ENCODE measurements at places on chromosomes 7 and 10.

- DNase-seq: no peak
These were observed 549.0 kb downstream of the TCERG1L start for GRCh38 chr10:130762491-130762890.

GRCh38 chr7:50619684-50620083 is 54.5 kb upstream of the DDC start:
- no peak for DNase-seq

GRCh38 chr7:50637725-50638643 is 72.8 kb upstream of the DDC start:
- no peak for DNase-seq

- DNase-seq: no peak
These were observed 23.1 kb downstream of the MDFIC start for GRCh38 chr7:114944745-114945625.

DNA sequence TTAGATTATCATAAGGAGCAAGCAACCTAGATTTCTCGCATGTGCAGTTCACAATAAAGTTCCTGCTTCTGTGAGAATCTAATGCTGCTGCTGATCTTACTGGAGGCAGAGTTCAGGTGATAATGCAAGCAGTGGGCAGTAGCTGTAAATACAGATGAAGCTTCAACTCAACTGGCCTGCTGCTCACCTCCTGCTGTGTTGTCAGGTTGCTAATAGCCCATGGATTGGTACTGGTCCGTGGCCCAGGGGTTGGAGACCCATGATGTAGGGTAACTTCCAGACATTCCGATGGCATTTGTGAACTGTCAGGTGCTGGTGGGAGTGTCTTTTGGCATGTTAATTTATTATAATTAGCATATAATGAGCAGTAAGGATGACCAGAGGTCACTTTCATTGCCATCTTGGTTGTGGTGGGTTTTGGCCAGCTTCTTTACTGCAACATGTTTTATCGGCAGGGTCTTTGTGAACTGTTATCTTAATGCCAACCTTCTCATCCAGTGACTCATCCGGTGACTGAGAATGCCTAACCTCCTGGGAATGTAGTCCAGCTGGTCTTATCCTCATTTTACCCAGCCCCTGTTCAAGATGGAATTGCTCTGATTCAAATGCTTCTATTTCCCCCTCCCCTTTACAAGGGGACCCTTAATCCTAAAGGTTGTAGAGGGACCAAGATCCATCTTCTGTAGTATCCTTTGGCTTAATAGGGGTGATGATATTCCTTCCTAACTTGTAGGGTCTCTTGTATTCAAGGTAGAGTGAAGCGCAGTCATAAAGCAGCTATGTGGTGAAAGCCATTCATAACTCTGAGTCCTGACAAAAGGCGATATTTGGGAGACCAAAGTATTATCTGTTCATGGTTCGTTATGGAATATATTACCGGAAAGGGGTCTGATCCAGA is 165.8 kb downstream of the CCSER2 start:
- no peak for DNase-seq

GRCh38 chr10:79106256-79107050 is 37.7 kb downstream of the ZMIZ1 start:
- no peak for DNase-seq

DNA sequence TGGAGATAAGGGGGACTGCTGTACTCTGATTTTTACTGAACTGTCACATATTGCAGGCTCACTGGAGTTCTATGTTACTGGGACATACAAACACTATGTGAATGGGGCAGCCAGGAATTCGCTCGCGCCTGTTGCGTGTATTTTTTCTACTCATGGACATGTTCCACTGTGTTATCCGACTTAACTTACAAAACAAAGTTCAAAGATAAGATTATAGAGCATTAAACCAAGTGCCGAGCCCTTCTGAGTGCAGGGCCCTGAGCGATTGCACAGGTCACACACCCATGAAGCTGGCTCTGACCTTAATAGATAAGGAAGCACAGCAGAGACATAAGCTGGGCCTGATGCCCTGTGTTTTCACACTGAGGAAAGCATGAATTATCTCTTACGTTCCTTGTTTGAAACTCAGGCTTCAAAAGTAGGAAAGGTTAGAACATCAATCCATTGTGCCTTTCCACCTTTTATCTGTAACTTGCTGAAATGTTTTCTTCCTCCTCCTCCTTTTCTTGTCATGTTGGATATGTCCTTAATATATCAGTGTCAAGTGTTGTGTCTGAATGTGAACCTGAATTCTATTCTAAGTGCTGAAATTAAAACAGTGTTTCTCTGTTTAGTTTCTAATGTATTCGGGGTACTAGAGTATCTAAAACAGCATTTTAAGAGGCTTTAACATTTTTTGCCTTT is 273.8 kb downstream of the AUTS2 start:
- DNase-seq: no peak

DNA sequence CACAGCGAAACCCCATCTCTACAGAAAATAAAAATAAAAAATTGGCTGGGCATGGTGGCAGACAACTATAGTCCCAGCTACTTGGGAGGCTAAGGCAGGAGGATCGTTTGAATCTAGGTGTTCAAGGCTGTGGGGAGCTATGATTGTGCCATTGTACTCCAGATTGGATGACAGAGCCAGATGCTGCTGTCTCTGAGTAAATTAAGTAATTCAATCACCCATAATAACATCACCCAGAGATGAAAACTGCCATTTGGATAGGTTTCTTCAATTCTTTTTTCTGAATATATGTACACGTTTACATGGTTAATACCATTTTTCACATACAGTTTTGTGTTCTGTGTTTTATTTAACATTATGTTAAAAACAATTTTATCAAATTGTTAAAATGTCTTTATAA is 79.3 kb downstream of the WIPF3 start:
- DNase-seq: no peak

DNA sequence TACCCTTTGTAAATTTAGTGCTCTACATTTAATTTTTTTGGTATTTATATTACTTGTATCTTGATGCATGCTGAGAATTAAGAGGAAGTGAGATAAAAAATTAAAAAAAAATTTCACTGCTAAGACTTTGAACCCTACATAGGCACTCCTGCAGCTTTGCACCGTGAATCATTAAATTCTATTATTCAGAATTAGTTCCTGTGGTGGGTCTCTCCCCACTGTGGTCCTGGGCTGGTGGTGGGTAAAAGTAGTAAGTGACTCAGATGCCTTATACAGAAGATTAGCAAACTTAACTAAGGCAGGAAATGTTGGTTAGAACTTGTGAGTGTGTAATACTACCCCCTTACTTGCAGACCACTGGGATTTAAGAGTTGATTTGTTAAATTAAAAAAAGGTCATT is 72.6 kb downstream of the AP3M1 start:
- DNase-seq: peak; percentile 64

DNA sequence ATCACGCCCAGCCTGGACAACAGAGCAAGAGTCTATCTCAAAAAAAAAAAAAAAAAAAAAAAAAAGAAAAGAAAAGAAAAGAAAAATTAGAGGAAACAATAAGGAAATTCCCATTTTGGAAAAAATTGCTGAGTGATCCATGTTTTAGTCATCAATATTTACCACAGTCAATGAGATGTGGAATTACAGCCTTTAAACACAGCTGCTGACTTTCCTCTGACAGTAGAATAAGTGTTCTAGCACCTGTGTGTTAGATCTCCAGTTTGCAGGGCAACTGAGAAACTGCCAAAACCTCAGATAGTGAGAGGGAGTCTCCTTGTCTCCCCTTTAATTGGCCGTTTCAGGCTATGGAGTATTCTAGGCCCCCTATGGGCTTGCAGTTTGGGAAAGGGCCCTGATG is 520.1 kb downstream of the KCNMA1 start:
- DNase-seq: no peak

DNA sequence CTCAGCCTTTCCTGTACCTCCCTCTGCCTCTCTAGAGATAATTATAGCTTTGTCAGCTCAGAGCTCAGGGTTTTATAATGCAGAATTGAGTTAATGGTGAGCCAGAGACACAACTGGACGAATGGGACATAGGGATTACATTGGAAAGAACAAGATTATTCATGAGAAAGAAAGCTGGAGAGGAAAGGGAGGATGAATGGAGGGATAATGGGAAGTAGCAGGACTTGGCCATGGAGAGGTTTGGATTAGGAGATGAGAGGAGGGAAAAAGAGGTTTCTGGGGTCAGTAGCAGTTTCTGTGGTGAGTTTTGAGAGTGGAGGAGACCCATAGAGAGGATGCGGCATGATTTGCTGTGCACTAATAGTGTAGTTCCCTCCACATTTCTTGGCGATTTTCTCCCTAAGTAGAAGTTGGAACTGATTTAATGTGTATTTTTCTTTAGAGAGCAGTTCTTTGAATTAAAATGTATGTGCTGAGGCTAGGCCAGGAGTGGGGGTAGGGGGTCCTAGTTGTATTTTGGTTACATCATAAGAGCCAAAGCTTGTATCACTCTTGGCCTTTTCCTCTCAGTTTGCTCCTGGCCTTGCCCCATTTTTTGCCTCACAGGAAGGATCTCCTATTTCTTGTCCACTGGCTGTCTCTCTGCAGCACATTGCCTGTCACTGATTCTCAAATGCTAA is 107.4 kb downstream of the MKX start:
- no peak for DNase-seq

DNA sequence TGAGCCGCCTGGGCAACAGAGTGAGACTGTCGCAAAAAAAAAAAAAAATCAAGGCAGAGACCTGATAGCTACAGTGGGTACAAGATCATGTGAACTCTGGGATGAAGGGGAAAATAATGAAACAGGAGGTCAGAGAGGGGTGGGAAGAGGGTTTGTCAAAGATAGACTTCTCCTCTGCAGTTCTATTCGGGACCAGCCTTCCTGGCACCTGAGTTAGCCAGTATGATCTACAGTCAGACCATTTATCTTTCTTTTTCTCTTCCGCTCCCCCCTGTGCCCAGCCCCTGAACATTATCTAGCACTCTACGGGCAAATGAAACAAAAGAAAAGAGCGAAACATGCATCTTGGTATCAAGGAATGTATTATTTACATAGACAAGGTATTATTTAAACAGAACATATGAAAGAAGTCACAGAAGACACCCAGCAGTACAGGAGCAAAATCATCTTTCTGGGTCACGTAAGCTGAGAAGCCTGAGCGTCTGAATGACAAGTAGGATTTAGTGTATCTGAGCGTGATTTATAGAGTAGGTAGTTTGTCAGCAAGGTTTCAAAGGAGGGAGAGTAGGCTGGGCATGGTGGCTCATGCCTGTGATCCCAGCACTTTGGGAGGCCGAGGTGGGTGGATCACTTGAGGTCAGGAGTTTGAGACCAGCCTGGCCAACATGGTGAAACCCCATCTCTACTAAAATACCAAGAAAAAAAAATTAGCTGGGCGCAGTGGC is 109.0 kb downstream of the PRKCQ start:
- DNase-seq: no peak

DNA sequence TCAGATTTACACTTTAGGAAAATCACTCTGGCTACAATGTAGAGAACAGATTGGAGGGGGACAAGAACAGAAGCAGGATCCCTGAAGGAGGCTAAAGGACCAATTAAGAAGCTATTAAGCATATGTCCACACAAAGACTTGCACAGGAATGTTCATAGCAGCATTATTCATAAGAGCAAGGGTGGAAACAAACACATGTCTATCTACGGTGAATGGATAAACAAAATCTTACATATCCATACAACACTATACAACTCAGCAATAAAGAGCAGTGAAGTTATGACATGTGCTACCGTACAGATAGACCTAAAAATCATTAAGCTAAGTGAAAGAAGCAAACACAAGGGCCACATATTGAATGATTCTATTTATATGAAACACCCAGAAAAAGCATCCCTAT is 10.4 kb downstream of the CHCHD3 start:
- no peak for DNase-seq

GRCh38 chr7:101238226-101239182 is 902 bp upstream of the CLDN15 start:
- no peak for DNase-seq

- peak; percentile 36 for DNase-seq
These were observed 1.2 kb upstream of the IDI1 start for GRCh38 chr10:1050145-1050544.

GRCh38 chr7:88165697-88166096 is 54.1 kb downstream of the SRI start:
- no peak for DNase-seq

- DNase-seq: no peak
These were observed 78.7 kb upstream of the PPP2R2D start for GRCh38 chr10:131822013-131822691.

GRCh38 chr10:104254493-104255310 is at the start of gene GSTO1:
GSTO1 (plus strand) TSS chr10:104254892; CDS start chr10:104254929, 37 bp downstream.
- DNase-seq: peak; percentile 65

DNA sequence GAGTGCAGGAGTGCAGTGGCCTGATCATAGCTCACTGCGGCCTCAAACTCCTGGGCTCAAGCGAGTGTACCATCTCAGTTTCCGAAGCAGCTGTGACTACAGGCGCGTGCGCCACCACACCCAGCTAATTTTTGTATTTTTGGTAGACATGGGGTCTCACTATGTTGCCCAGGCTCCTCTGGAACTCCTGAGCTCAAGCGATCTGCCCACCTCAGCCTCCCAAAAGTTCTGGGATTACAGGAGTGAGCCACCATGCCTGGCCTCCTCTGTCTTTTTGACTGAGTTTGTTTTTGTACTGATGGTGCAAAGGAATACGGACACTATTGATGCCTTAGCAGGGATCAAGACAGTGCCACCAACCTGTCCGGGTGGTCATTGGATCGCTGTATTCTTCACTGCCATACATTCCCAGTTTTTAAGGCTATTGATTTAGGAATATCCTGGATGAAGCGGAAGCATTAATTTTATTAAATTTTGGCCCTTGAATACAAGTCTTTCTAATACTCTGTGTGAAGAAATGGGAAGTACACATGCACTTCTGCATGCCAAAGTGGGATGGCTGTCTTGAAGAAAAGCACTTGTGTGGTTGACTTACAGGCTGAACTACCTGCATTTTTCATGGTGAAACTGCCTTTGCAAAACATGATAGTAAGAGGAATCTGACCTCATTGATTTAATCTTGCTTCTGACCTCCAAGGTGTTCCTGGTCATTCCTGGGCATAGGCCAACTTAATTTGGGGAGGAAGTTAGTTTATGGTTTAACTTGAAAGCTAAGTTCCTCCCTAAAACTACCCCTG is 2.1 kb upstream of the CUL2 start:
- no peak for DNase-seq

GRCh38 chr7:152414779-152415178 is 21.0 kb downstream of the KMT2C start:
- DNase-seq: no peak

DNA sequence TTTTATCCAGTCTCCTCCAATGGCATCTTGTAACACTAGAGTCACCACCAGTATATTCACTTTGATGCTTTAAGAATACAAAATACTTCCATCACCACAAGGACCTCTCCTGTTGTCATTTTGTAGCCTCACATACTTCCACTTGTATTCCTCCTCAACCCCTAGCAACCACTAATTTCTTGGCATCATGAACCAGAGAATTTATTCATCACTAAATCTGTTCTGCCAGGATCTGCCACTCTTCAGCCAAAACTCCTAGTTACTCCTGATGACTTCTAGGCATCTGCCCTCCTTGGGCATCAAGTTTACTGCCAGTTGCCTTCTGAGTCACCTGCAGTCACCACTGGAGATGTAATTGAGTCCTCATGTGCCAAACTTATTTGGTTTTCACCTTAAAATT is 906.8 kb downstream of the CNTNAP2 start:
- DNase-seq: no peak

GRCh38 chr7:54811846-54812254 is 52.8 kb upstream of the SEC61G start:
- DNase-seq: no peak

Measured in activated CD4-positive, alpha-beta T cell treated with anti-CD3 and anti-CD28 coated beads for 48 hours (primary cell).